Cardiac septum (tissue), 1 donor: ENCODE measurements at places on chromosomes 1 and 21. TPM values are rescaled to one million over a fixed set of nuclear protein-coding genes. Genes with fewer than 3 reads are reported as not detected.

IL24 gene
- total RNA-seq: not detected

HENMT1 gene
- 1.1 TPM for total RNA-seq

DNA sequence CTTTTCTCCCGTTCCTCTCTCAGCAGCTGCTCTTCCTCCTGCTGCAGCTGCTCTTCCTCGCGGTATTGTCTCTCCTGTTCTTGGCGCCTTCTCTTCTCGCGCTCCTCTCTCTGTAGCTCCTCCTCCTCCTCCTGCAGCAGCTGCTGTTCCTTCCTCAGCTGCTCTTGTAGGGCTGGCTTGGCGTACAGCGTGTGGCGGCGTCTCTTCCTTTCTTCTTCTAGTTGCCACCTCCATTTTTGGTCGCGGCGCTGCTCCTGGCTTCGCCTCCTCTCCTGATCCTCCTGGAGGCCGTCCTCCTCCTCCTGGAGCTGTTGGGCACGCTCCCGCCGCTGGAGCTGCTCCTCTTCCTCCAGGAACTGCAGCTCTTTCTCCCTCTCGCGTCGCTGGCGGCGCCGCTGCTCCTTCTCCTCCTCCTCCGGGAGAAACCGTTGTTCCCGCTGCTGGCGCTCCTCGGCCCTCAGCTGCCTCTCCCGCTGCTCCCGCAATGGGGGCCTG lies 4.8 kb downstream of the TCHH start:
- no peak for DNase-seq

GRCh38 chr1:67097305-67097704 lies 37.5 kb downstream of the C1orf141 start:
- no peak for DNase-seq

DNA sequence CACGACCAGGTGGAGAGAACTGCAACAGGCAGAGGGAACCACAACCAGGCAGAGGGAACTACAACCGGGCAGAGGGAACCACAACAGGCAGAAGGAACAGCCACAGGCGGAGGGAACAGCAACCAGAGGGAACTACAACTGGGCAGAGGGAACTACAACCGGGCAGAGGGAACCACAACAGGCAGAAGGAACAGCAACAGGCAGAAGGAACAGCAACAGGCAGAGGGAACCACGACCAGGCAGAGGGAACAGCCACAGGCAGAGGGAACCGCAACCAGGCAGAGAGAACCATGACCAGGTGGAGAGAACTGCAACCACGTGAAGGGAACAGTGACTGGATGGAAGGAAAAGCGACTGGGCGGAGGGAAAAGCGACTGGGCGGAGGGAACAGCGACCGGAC lies 47.6 kb upstream of the GPR153 start:
- DNase-seq: no peak

GRCh38 chr1:84884671-84885389 lies 8.2 kb downstream of the LPAR3 start:
- no peak for DNase-seq
